Smooth muscle cell of bladder (primary cell): ENCODE measurements at places on chromosomes 7 and 10. TPM values are rescaled to one million over a fixed set of nuclear protein-coding genes. Genes with fewer than 3 reads are reported as not detected.

SPDYE16 gene
- total RNA-seq = 0.14 TPM in 1 of 2 replicates, not detected in the other

HILPDA gene
- 15.6 and 46.7 TPM in 2 replicates for total RNA-seq

RAB19 gene
- total RNA-seq = not detected in 2 replicates

SLC26A3 gene
- total RNA-seq = not detected in 2 replicates

CNTNAP2 gene
- total RNA-seq = 0.09 TPM in 1 of 2 replicates, not detected in the other

TEX36 gene
- total RNA-seq = not detected in 2 replicates

MYO1G gene
- total RNA-seq = under 0.01 and 0.09 TPM in 2 replicates

PON1 gene
- total RNA-seq = not detected in 2 replicates

MICU1 gene
- total RNA-seq = 53.5 and 58.0 TPM in 2 replicates
